CD8-positive, alpha-beta memory T cell (primary cell): ENCODE measurements at places on chromosomes 11 and 22.
A peak's percentile ranks its signal among the peaks of the same experiment; 100 is the strongest.

DNA sequence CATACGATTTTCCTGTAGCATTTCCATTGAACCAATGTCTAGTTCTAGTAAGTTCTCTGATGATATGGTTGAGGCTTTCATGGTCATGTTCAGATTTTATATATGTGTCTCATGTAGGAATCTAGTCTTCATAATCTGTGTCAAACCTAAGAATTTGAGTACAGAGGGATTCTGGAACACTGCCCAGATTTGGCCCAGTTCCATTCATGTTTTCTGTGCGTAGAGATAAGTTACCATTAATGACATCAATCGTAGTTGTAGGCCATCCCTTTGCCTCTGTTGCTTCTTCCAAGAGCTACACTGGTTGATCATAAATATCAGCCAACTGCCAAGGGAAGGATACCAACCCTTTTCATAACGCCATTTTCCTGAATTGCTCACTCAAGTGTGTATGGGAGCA lies 23.3 kb downstream of the ST3GAL4 start:
- no peaks in the 10 kb centered on the region for H3K4me1 ChIP-seq
- no peak overlapping the region for H3K27ac ChIP-seq
- DNase-seq: no peak
- H3K36me3 ChIP-seq: no peaks in the 10 kb centered on the region
- no peaks in the 10 kb centered on the region for H3K27me3 ChIP-seq

- no peaks in the 10 kb centered on the region for H3K4me1 ChIP-seq
- no peak overlapping the region for H3K27ac ChIP-seq
- no peaks in the 10 kb centered on the region for H3K36me3 ChIP-seq
- H3K4me3 ChIP-seq: no peak overlapping the region
- no peak for DNase-seq
These were observed 1850.2 kb upstream of the RAG2 start for GRCh38 chr11:38448284-38448683.

GRCh38 chr22:41699264-41700107 lies at the start of gene MEI1:
TSS of gene MEI1 (plus strand) at chr22:41699503. CDS start at chr22:41699539, 36 bp downstream.
- H3K27ac ChIP-seq: no peak within 1 kb of the TSS
- peak within 1 kb of the TSS; percentile 49 for H3K4me3 ChIP-seq
- H3K27me3 ChIP-seq: no peaks in the 10 kb centered on the region
- H3K4me1 ChIP-seq: peaks cover 7% of the 10 kb centered on the region
- peak; percentile 83 for DNase-seq

DNA sequence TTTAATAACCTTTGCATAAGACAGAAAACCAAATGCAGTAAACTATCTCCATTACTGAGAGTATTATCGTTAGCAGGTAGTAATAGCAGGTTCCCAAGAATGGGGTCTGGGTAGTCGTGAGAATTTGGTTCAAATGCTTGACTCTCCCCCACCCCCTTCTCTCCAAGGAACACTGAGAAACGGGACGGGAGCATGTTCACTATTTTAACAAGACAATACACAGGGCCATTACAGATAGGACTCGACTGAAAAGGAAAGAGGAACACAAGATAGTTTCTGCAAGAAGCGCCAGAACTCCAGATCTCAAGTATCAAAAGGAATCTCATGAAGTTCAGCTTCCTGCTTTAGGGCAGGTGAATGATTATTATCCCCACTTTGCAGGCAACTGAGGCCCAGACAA lies 27.0 kb downstream of the KMT5B start:
- no peaks in the 10 kb centered on the region for H3K27me3 ChIP-seq
- no peaks in the 10 kb centered on the region for H3K4me1 ChIP-seq
- H3K36me3 ChIP-seq: peaks cover 26% of the 10 kb centered on the region
- H3K27ac ChIP-seq: no peak overlapping the region
- DNase-seq: no peak
- H3K4me3 ChIP-seq: no peak overlapping the region

DNA sequence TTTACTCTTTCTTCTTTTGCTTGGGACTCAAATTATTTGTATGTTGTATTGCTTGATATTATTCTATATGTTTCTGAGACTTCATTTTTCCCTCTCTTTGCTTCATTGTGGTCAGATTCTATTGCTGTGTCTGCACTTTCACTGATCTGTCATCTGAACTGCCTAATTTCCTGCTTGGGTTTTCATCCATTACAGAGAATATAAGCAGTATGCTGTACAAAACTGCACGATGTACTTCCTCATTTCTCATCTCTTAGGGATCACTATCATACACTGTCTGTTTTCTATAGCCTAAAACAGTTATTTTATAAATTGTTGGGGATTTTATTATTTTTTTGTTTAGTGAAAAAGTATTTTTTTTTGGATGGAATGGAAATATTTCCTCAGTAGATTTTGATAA lies 736.7 kb upstream of the ANO5 start:
- H3K27ac ChIP-seq: no peak overlapping the region
- H3K4me1 ChIP-seq: no peaks in the 10 kb centered on the region
- H3K4me3 ChIP-seq: no peak overlapping the region
- no peaks in the 10 kb centered on the region for H3K27me3 ChIP-seq

GRCh38 chr11:120233207-120233803 lies 6.6 kb upstream of the POU2F3 start:
- H3K36me3 ChIP-seq: no peaks in the 10 kb centered on the region
- no peak overlapping the region for H3K27ac ChIP-seq
- DNase-seq: no peak
